ENCODE measurements at places on chromosomes 2 and 18.

DNA sequence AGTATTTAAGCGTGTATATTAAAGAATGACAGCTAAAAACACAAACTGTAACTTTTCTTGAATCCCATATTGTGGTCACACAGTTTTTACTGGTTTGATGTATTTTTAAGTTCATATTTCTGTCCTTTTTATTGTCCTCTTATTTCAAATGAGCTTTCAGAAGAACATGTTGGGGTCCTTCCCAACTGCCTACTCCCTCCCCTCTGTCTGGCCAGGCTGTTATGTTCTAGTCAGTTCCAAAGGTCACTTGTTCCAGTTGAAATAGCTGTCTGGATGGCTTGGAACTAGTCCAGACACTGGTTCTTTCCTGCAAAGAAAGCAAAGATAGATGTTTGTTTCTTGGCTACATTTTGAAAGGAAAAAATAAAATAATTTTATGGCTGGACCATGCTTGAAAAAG lies 306.9 kb downstream of the GULP1 start:
- peak; percentile 54 for DNase-seq

GRCh38 chr2:228986961-228987360 lies 284.1 kb downstream of the PID1 start:
- DNase-seq = no peak

GRCh38 chr18:49618742-49619681 lies 57.2 kb downstream of the LIPG start:
- peak; percentile 48 for DNase-seq

DNA sequence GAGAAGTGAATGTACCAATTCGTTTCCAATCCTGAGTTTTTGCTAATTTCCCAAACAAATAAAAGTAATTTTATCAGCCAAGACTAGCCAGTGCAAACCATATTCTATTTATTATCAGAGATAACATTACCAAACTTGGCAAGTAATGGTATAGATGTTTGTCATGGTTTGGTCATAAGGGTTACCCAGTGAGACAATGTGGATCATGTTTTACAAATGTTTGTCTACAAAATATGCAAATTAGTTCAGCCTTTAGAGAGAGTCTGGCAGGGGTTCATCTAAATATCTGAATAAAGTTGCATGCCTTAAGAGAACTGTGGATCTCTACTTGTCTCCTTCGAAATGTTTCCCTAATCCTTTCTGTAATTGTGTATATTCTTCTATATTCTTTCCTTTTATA lies 152.2 kb downstream of the KCNH7 start:
- DNase-seq = no peak

DNA sequence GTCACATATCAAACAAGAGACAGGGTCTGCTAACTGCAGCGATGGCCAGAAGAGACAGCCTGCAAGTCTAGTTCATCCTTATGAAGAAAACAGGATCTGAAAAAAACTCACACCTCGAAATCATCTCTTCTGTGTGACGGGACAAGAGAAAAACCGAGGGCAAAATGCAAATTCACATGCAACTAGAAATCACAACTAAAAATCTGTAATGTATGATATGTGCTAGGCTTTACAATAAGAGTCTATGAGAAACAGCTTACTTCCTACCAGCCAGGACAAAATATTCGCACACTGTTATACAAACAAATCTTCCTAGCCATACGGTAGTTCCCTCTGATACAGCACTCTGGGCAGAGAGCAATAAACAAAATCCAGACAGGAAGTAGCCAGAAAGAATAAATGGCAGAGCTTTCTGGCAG lies 48.8 kb downstream of the ANKRD44 start:
- DNase-seq = no peak

GRCh38 chr18:56913941-56914340 lies 232.9 kb upstream of the BOD1L2 start:
- no peak for DNase-seq

- DNase-seq = no peak
Measured at GRCh38 chr2:153213022-153213421, 265.5 kb downstream of the RPRM start.

DNA sequence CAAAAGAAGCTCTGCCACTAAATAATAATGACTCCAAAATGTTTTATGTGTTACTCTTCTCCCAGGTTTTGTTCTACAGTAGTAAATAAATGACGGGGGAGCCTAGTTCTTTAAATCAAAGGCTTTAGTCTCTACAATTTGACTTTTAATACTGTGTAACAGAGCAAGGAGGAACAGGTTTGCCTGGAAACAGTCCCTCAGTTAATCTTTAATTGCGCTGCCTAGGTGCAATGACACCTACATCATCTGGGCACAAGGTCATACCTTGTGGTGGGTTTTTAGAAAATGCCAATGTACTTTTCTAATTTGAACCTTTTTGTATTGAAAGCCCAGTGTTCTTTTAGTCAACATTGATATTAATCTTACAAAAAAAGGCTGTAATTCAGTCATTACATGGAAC lies 287.3 kb upstream of the SETBP1 start:
- no peak for DNase-seq

GRCh38 chr18:634551-635045 lies 22.9 kb upstream of the TYMS start:
- DNase-seq = peak; percentile 41

- DNase-seq = no peak
Measured at GRCh38 chr2:241232736-241233575, 44.5 kb downstream of the ANO7 start.

Data from fibroblast of the aortic adventitia (primary cell).